ENCODE measurements at places on chromosomes 16 and 17.

GRCh38 chr16:11613381-11614303, 26.9 kb upstream of the LITAF start:
- DNase-seq: no peak

DNA sequence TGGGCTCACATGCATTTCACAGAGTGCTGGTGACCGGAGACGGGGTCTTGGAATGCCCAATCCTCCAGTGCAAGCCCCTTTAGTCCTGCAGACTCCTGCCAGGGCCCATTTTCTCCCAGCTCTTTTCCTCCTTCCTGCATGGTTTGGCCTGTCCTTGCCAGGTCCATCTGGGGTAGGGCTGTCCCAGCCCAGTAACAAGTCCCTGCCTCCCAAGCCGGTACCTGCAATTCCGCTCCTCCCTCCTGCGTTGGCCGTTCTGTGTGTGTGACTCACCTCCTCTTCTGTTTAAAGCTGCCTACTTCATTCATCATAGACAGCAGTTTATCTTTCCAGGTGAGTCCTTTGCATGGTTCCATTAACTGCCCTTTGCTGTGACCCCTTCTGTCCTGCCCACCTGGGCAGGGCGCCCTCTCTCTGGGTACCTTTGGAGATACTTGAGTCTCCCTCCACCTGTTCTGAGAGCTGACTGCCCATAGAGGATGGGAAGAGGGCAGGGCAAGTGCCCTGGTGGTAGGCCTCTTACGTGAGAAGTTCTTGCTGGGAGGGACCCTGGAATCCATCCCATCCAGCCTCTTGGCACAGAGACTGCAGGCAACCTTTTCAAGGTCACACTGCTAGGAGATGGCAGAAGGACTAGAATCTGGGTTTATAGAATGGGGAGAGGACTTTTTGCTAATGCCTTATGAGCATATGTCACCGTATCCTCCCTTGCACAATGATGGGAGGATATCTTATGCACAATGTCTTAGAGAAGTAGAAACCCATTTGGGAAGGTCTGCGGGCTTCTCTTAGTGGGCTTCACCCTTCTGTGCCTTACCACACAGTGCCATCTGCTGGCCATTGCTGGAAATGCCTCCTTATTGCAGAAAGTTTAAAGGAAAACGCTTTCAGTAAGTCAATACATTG, 29.7 kb upstream of the LGALS9 start:
- DNase-seq: peak; percentile 84

GRCh38 chr16:52925143-52925542, 127.6 kb downstream of the CHD9NB start:
- no peak for DNase-seq

DNA sequence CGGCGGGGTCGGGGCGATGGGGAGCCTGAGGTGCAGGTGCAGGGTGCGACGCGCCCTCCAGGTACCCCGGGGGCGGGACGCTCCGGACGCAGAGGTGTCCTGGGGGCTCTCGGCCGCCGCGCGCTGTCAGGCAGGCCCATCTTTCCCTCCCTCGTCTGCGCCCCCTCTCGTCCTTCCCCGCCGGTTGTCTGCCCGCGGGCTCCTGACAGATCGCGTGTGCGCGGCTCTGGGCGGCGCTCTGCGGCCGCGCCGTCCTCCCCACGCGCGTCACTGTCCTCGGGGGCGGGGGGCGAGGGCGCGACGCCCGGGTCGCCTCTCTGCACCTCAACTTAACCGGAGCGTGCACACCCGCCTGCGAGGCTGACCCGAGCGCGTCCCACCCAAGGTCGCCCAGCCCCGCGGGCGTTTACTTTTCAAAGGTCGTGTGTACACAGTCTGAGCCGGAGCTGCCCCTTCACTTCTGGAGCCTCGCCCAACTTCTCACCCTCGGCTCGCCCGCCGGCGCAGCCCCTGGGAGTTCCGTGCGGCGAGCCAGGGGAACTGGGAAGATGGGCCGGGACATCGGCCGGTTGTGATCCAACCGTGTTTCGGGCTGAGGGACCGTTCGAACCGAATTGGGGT, 512 bp downstream of the AKAP1 start:
- peak; percentile 78 for DNase-seq

GRCh38 chr16:86129541-86129940, 230.6 kb downstream of the IRF8 start:
- no peak for DNase-seq

DNA sequence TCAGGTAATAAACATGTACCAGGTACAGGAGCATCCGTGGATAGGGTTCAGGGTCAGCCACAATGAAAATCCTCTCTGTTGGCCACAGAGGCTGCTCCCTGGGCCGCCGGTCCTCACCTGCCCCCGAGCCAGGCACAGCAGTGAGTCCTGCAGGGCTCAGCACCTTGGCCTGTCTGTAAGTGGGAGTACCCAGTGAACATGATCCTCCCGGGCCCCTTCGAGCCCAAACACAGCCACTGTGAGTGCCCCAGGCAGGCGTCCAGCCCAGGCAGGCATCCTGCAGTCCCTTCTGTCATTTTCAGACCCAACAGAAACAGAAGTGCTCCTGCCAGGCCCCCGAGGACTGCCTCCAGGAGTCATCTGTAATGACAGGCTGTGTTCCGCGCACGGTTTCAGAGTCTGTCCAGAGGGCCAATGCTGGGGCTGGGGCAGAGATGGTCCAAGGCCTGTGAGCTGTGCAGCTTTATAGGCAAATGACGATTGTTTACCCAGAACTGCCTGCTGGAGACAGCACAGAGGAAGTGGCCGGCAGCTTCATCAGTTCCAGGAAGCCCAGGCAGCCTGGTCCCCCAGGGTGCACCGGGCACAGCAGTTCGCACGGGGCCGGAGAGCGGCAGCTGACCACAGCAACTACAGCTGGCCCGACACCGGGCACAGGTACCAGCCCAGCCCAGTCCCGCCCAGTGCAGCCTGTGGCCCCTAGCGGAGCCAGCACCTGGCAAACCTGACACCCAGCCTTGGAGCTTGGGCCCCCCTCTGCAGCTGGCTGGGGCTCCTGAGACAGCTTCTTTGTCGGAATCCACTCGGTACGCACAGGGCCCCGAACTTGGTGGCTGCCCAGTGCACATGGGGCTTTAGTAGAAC, 13.2 kb downstream of the SLC7A5 start:
- peak; percentile 38 for DNase-seq

DNA sequence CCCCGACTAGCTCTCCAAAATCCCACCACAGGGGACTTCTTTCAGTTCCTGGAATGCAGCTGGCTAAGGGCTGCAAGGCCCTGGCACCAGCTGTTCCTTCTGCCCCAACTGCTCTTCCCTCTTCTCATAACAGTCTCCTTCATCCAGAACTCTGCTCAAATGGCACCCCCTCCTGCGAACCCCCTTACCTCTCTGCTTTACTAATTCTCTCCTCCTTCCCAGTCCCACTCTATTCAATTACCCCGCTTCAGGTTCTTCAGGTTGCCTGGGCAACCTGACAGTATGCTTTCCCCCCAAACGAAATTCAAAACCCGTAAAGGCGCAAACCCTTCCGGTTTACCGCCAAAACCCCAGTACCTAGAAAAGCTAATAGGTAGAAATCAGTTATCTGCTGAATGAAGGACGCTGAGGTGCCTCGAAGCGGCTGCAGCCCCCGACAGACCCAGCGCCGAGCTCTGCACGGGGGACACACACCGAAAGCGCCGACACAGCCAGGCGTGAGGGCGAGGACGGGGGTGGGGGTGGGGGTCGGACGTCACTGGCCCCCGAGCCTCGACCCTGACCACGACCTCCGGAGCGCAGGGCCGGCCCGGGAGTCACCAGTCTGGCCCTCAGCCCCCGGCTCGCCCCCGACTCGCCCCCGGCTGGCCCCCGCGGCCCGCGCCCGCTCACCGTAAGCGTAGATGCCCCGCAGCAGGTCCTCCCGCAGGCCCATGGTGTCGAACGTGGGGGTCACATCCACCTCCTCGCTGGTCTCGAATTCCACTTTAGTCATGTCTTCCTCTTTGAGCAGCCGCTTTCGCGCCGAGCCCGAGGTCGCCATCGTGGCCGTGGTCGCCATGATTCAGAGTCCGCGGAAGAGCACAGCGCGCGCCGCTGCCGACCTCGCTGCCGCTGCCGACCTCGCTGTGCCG, 550 bp downstream of the EIF4A3 start:
- DNase-seq: peak; percentile 58

DNA sequence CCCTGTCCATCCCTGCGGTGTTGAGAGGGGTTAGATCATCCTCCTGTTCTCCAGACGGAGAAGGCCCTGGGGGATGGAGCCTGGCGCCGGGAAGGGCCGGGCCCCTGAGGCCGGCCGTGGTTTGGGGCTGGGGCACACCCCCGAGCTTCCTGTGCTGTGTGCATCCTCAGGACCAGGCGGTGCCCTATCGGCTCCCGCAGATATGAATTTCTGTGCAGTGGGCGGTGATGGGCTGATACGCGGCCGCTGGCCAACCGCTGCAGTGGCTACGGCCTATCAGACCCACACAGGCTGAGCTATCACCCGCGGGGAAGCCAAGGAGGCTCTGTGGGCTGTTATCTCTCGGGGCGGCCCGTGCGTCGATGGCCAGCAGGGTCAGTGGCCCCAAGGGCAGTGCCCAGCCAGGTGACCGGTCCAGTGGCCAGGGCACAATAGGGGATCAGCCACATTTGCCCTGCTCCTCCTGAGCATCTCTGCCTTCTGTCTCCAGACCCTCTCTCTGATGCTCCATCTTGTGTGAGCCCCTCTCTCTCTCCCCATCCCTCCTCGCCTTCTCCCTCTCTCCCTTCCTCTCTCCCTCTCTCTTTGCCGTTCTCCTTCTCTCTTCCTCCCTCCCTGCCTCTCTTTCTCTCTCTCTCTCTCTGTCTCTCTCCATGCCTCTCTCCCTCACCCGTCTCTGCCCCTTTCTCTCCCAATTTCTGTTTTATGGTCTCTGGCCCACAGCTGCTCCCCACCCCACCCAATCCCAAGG, 38.7 kb downstream of the ZFPM1 start:
- no peak for DNase-seq

- peak; percentile 65 for DNase-seq
Measured at GRCh38 chr17:75345514-75346167, 56.4 kb upstream of the SLC25A19 start.

DNA sequence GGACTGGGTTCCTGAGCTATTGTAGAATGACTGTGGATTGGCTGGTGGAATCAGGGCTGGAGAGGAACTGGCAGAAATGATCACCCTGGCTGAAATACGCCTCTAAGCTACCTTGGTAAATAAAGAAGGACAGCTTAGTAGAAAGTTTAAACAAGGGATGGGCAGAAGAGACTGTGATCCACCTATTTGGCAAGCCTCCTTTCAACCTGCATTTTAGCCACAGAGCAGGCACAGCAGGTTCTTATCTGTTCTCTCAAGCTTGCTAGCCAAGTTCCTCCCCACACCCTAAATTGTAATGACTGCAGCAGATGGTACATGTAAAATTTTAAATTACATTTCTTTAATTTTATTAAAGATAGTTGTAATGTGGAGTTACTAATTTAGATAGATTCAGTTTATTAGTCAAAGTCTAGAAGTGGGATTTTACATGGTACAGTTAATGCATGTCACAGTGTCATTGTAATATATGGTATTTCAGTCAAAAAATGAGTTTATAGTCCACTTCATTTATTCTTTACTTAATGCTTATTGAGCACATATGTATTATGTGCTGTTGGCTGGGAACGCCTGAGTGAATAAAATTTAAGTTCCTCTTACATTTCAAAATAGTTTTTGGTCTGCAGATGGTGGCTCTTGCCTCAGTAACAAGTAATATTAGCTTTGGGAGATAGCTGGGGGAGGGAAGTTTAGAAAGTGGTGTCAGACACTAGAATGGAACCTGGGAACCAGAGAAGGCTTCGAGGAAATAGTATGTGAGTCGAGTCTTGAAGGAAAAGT, 11.2 kb downstream of the EPN2 start:
- no peak for DNase-seq

- DNase-seq: peak; percentile 17
Measured at GRCh38 chr17:63550817-63551639, 751 bp downstream of the DCAF7 start.

DNA sequence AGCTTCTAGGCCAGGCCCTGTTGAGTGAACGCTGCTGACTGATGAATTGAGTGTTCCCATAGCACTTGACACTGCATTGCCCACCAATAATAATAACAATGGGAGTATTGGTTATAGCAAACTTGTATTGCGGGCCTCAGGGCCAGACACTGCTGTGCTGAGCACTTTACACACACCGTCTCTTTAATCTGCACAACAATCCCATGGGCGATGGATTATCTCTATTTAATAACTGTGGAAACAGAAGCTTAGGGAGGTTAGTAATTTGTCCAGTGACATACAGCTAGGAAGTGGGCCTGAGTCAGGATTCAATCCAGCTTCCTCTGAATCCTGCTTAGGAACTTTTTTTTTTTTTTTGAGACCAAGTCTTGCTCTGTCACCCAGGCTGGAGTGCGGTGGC, 11.2 kb downstream of the ARHGAP23 start:
- DNase-seq: no peak

DNA sequence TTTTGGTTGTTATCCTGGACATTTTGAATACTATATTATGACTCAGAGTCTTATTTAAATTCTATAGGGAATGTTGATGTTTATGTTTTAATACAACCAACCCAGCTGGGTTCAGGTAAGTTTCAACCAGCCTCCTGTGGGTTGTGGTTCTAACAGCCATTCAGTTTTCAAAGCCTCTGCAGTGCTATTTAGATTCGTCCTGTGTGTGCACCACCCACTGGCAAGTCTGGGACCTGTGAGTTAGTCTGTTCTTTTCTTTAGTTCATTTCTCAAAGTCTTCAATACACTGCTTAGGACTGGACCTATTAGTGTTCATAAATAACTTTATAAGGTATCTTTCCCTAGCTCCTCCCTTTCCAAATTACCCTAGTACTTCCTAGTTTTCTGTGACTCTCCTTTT, 170.6 kb downstream of the TMEM132E start:
- no peak for DNase-seq

DNA sequence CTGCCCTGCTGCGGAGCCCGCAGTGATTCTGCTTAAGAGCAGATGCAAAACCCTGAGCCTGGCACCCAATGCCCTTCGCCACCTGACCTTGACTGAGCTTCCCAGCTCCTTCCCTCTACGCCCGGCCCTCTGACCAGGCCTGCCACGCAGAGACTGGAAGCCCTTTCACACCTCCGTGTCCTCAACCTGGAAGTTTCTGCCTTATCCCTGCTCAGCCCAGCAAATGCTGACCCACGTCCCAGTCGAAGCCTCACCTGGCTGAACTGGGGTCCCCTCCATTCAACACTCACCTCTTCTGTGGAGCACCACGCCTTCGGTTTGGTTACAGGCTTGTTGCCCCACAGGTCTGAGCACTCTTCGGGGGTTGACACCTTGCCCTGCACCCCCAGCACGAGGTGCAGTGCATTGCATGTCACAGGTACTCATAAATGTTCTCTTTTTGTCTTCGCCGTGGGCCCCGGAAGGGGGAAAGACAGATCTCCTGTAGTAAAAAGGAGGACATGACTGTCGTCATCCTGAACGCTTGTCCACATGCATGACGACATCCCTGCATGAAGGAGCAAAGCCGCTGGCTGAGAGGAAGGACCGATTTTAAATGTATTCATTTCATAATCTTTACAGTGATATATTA, 153.6 kb upstream of the TNRC6C start:
- no peak for DNase-seq

GRCh38 chr16:75746359-75746758, 20.1 kb upstream of the CPHXL start:
- DNase-seq: no peak

GRCh38 chr17:2259769-2260536, 43.6 kb downstream of the SMG6 start:
- peak; percentile 60 for DNase-seq

All from GM13977 (cell line).